ENCODE measurements at places on chromosomes 11 and 22. TPM values are rescaled to one million over a fixed set of nuclear protein-coding genes. Genes with fewer than 3 reads are reported as not detected.

- H3K4me1 ChIP-seq: peaks cover 4% of the 10 kb centered on the region
- H3K27ac ChIP-seq: no peak overlapping the region
- no peak overlapping the region for H3K4me3 ChIP-seq
- no peaks in the 10 kb centered on the region for H3K36me3 ChIP-seq
- DNase-seq: peak; percentile 60
These were observed 145.2 kb upstream of the SYT13 start for GRCh38 chr11:45431046-45432018.

The CELSR1 gene
- total RNA-seq: 27.9 TPM

The ESAM gene
- total RNA-seq: 1.1 TPM

DNA sequence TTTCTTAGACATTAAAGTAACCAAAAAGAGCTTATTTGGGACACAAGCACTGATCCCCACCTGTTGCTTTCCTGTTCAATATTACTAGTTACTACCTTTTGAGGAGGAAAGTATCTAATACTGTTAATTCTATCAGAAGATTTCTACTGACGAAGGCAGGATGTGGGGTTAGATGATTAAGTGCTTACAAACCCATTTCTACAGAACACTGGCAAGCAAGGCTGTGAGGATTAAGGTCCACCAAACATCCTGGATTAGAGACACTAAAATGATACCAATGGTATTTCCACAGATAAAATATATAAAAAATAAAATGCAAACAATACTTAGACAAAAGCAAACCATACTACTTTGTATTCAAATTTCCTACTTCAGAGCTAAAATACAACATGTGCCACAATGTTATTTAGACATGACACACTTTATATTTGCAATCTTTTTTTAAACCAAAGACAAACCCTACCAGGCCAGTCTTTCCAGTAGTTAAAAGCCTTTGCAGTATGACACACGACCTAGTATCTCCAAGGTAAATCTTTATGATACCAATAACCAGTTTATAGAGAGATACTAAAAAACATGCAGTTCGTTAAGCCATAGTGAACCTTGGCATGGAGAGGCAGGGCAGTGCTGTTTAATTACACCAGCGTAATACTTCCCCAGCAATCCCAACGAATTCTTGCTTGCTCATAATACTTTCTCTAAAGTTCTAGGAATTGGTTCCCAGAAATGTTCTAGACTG lies 71.2 kb upstream of the TP53AIP1 start:
- no peaks in the 10 kb centered on the region for H3K27me3 ChIP-seq
- no peak overlapping the region for H3K27ac ChIP-seq
- H3K4me1 ChIP-seq: no peaks in the 10 kb centered on the region
- no peak for DNase-seq
- H3K36me3 ChIP-seq: no peaks in the 10 kb centered on the region
- no peak overlapping the region for H3K4me3 ChIP-seq

GRCh38 chr22:42273855-42274451 lies 3.5 kb upstream of the TCF20 start:
- peak; percentile 83 for DNase-seq
- no peaks in the 10 kb centered on the region for H3K36me3 ChIP-seq
- peaks cover 23% of the 10 kb centered on the region for H3K4me1 ChIP-seq
- H3K27ac ChIP-seq: peak overlapping the region; percentile 9
- H3K4me3 ChIP-seq: no peak overlapping the region

DNA sequence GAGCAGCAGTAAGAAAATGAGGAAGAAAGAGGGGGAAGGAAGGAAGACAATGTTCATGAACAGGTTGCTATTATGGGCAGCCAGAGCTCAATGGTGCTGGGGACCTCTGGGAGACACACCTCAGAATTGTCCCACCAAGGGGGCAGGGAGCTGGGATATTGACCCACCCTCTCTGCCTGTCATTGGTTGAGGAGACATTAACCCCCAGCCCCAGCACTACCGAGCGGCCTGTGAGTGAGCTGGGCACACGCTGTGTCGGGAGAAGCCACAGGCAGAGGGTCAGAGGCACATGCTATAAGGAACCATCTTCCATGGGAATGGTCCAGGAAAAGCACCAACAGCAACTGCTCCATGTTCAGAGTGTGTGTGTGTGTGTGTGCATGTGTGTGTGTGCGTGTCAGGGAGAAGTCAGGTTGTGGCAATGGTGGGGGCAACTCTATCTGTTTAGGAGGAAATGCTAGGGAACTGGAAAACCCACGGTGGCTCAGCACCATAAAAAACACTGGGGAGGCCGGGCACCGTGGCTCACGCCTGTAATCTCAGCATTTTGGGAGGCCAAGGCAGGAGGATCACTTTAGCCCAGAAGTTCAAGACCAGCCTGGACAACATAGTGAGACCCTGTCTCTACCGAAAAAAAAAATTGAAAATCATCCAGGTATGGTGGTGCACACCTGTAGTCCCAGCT lies 49.2 kb downstream of the CD6 start:
- peaks cover 78% of the 10 kb centered on the region for H3K27me3 ChIP-seq
- H3K27ac ChIP-seq: no peak overlapping the region
- no peak overlapping the region for H3K4me3 ChIP-seq
- H3K36me3 ChIP-seq: no peaks in the 10 kb centered on the region

DNA sequence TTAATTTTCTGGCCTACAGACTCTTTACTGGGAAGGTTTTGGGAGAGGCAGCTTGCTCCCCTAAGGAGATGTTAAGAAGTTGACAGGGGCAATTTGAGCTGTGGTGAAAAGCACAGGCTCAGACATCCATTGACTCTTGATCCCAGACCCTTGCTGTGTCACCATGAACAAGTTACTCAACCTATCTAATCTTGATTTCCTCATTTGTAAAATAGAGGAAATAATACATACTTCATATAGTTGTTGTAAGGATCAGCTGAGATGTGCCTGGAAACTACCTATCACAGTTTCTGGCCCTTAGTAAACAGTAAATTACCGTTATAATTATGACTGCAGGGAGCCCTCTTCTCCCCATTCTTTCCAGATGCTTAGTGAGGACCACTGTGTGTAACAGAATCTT lies 16.6 kb upstream of the SCGB1D4 start:
- H3K27ac ChIP-seq: no peak overlapping the region
- no peaks in the 10 kb centered on the region for H3K27me3 ChIP-seq
- H3K4me1 ChIP-seq: no peaks in the 10 kb centered on the region
- H3K36me3 ChIP-seq: no peaks in the 10 kb centered on the region
- DNase-seq: no peak
- H3K4me3 ChIP-seq: no peak overlapping the region

DNA sequence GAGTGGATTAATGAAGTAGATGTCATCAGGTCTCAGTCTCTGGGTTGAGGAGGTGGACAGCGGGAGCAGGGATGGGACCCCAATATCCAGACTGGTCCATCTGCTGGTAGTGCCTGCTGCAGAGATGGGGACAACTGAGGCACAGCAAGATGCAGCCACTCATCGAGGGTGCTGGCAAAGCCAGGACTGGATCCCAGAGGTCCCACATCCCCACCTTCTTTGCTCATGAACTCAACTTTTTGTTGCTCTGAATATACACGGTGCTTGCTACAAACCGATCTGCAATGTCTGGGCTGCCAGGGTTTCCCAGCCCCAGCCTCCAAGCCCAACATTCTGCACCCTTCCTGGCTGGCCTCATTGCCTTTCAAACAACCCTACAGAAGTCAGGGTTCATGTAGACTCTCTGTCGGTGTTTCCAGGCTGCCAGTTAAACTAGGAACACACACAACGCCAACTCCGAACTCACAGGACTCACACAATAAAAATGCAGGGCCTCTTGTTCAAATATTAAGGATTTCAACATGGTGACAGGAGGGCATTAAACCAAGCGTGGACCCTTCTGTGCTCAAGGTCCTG lies 168.2 kb downstream of the MN1 start:
- H3K27me3 ChIP-seq: no peaks in the 10 kb centered on the region
- peaks cover 10% of the 10 kb centered on the region for H3K4me1 ChIP-seq
- H3K27ac ChIP-seq: peak overlapping the region; percentile 55
- DNase-seq: no peak
- H3K36me3 ChIP-seq: no peaks in the 10 kb centered on the region
- H3K4me3 ChIP-seq: no peak overlapping the region

The PKNOX2 gene
- 4.0 TPM for total RNA-seq

- no peak for DNase-seq
- no peaks in the 10 kb centered on the region for H3K27me3 ChIP-seq
- no peak overlapping the region for H3K4me3 ChIP-seq
- no peaks in the 10 kb centered on the region for H3K36me3 ChIP-seq
These were observed 13.1 kb downstream of the PATE4 start for GRCh38 chr11:125846188-125846587.

The CABP7 gene
- not detected for total RNA-seq

The CDKN1C gene
- total RNA-seq: 37.6 TPM

GRCh38 chr11:134802116-134802515 lies 390.1 kb upstream of the B3GAT1 start:
- no peak overlapping the region for H3K4me3 ChIP-seq
- peak overlapping the region; percentile 85 for H3K27ac ChIP-seq
- peaks cover 4% of the 10 kb centered on the region for H3K4me1 ChIP-seq
- no peaks in the 10 kb centered on the region for H3K36me3 ChIP-seq

- no peak overlapping the region for H3K27ac ChIP-seq
- H3K4me3 ChIP-seq: no peak overlapping the region
- H3K4me1 ChIP-seq: no peaks in the 10 kb centered on the region
- H3K27me3 ChIP-seq: no peaks in the 10 kb centered on the region
- no peak for DNase-seq
These were observed 204.5 kb downstream of the RAB38 start for GRCh38 chr11:87970762-87971161.

- H3K27me3 ChIP-seq: no peaks in the 10 kb centered on the region
- no peak overlapping the region for H3K27ac ChIP-seq
- no peak overlapping the region for H3K4me3 ChIP-seq
- no peak for DNase-seq
These were observed 815.9 kb downstream of the KCNA4 start for GRCh38 chr11:29200791-29201562.

DNA sequence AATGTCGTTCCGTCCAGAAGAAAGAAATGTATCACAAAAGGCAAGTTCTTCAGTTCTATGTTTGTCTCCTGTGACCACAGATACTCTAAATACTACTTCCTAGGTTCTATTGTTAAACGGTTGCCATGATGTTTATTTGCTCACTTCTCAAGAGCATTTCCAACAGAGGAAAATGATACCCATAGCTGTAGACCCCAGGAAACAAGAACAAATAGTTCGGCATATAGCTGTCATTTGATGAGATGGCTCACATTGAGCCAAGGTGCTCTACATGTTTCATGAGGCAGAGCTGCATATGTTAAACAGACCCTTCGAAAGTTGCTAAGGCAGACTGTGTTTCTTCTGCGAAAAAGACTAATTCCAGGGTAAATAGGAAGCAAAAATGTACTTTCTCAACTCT lies 15.4 kb upstream of the ANGPTL5 start:
- no peak overlapping the region for H3K4me3 ChIP-seq
- DNase-seq: no peak
- no peaks in the 10 kb centered on the region for H3K27me3 ChIP-seq
- H3K27ac ChIP-seq: no peak overlapping the region

DNA sequence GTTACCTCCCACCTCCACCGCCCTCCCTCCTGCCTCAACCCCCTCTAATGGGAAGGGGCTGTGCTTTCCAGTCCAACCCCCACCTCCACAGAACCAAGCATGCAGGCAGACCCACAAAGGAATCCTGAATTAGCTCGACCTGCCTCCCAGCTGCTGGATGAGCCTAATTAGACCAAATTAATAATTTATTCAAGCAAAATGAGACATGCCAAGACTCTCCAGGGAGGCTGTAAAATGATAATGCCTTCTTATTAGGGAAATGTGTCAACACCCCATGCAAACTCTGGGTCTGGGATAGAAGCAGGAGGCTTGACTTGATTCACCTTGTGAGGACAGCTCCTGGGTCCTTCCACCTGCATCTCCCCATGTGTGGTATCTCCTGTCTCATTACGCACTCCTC lies 59.4 kb upstream of the HMGXB4 start:
- no peaks in the 10 kb centered on the region for H3K36me3 ChIP-seq
- no peaks in the 10 kb centered on the region for H3K4me1 ChIP-seq
- no peak for DNase-seq
- no peaks in the 10 kb centered on the region for H3K27me3 ChIP-seq
- H3K27ac ChIP-seq: no peak overlapping the region

- peak overlapping the region; percentile 94 for H3K4me3 ChIP-seq
- no peaks in the 10 kb centered on the region for H3K36me3 ChIP-seq
- peak overlapping the region; percentile 61 for H3K27ac ChIP-seq
- H3K27me3 ChIP-seq: no peaks in the 10 kb centered on the region
- H3K4me1 ChIP-seq: no peaks in the 10 kb centered on the region
These were observed 524 bp downstream of the MTMR2 start for GRCh38 chr11:95923439-95923727.

GRCh38 chr11:131073167-131073566 lies 156.9 kb upstream of the SNX19 start:
- H3K27me3 ChIP-seq: peaks cover 26% of the 10 kb centered on the region
- no peak overlapping the region for H3K4me3 ChIP-seq
- no peak for DNase-seq
- H3K36me3 ChIP-seq: no peaks in the 10 kb centered on the region
- H3K4me1 ChIP-seq: no peaks in the 10 kb centered on the region

DNA sequence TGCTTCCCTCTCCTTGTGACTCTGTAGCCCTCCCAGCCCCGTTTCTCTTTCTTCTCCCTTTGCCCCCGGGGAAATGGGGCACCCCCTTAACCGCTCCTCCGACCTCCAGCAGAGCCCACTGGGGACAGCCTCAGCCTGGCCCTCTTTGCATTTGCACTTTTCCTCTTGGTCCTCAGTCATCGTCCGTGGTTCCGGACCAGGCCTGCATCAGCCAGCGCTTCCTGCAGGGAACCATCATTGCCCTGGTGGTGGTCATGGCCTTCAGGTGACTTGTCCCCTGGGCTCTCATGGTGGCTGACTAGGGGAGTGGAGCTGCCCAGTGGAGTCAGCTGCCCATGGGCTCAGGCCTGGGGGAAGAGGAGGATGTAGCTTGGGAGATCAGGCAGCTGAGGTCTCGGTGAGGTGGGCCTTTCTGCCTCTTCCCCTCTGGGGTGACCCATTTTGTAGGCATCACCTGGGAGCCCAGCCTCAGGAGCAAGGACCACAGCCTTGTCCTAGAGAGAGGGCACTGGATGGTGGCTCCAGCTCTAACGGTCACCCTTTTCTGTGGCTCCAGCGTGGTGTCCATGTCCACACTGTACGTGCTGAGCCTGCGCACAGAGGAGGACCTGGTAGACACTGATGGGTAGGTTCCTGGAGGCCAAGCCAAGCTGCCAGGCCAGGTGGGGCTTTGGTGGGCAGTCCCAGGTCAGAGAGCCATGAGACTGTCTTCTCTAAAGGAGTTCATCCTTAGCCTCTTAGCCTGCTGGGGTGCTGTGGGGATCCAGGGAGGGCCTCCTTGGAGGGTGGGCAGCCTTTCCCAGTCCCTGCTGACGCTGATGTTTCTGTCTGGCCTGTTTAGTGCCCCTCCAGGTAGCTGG lies 12.5 kb downstream of the TMEM258 start:
- H3K4me3 ChIP-seq: no peak overlapping the region
- H3K36me3 ChIP-seq: peaks cover 20% of the 10 kb centered on the region
- no peak for DNase-seq
- H3K27ac ChIP-seq: no peak overlapping the region
- no peaks in the 10 kb centered on the region for H3K27me3 ChIP-seq

The RPS19BP1 gene
- total RNA-seq: 65.5 TPM

- H3K27ac ChIP-seq: no peak overlapping the region
- no peaks in the 10 kb centered on the region for H3K36me3 ChIP-seq
- DNase-seq: no peak
- H3K27me3 ChIP-seq: no peaks in the 10 kb centered on the region
- H3K4me3 ChIP-seq: no peak overlapping the region
These were observed 212.2 kb downstream of the GRIK4 start for GRCh38 chr11:120723751-120724150.

- no peak for DNase-seq
- no peak overlapping the region for H3K4me3 ChIP-seq
- H3K36me3 ChIP-seq: peaks cover 93% of the 10 kb centered on the region
- no peaks in the 10 kb centered on the region for H3K27me3 ChIP-seq
- no peak overlapping the region for H3K27ac ChIP-seq
These were observed 48.7 kb upstream of the GRIK4 start for GRCh38 chr11:120462825-120463224.

Measured in endodermal cell (in vitro differentiated cells).